ENCODE measurements at places on chromosomes 12 and 14.

GRCh38 chr12:69275471-69275891 lies 36.1 kb downstream of the CPSF6 start:
- DNase-seq: no peak

- no peak for DNase-seq
These were observed 23.6 kb downstream of the MMAB start for GRCh38 chr12:109549613-109550270.

GRCh38 chr14:57390037-57390805 lies at the start of gene NAA30:
Gene NAA30, plus strand, starts transcription at chr14:57390586. Its CDS starts 372 bp downstream, at chr14:57390958.
- peak; percentile 91 for DNase-seq

DNA sequence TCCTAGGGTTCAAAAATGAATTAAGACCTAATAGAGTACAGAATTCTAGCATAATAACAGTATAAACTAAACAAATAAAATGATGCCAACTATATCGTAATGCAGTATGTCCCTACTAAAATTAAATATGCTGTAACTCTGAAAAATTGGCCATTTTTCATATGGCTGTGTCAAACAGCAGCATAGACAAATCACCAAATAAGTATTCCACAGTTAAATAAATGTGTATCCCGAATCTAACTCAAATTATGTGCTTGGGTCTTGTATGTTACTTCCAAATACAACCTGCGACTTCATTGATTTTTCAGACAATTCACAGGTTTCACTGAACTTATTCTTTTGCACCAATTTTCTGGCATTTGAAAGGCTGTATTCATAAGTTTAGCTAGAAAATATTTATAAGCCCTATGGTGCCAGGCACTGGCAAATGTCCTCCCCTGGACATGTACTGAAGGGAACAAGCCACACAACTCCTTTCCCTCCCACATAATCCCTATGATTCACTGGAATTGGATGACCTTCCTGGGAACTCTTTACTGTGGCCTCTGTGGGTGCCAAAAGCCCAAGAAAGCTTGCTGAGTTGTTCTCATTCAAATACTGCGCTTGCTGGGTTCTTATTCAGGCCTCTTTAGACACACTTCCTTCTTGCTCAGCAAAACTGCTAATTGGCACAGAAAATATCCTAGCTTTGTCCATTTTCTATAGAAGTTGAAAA lies 108.8 kb downstream of the KITLG start:
- DNase-seq: peak; percentile 87

DNA sequence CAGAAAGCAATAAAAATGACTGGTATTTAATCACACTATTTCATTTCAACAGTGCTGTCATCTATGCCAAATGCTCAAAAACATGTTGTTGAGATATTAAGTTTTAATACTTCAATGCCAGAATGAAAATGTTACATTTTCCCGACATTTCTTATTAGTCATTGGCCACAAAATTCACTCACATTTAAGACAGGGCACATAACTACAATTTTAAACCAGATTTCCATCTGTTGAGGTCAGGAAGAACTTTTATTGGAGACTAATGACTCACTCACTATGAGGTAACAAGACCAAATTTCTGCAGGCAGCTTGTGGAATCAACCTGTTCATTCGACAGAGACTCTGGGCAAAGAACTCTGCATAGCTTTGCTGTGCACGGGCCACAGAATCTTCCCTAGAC lies 36.8 kb downstream of the PPTC7 start:
- peak; percentile 84 for DNase-seq

DNA sequence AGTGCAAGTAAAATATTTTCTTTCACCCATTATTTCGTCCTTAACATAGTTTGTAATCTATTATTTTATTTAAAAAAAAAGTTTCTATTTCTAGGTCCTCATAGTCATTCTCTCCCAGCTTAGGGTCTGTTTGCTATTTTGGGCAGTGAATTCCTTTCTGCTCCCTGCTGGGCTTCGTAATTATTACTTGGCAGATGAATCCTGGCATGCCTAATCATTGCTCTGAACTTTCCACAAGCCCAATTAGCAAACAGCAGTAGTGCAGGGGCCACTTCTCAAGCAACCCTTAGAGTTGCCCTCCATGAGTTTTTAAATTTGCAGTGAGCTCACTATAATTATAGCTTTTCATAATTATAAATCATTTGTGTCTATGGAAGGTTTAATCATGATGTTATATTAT lies 1378.3 kb upstream of the SEL1L start:
- no peak for DNase-seq
